ENCODE measurements at places on chromosomes 5 and 9. TPM values are rescaled to one million over a fixed set of nuclear protein-coding genes. Genes with fewer than 3 reads are reported as not detected.

PPP3R2 gene
- not detected for total RNA-seq

SPINK4 gene
- total RNA-seq = not detected

PCDHGB6 gene
- 2.9 TPM for total RNA-seq

FAM78A gene
- 0.37 TPM for total RNA-seq

Data from uterine smooth muscle cell (primary cell).